NCI-H526 treated with DMSO at 0.1 percent for 48 hours (cell line): ENCODE measurements at places on chromosomes 2 and 18.

GRCh38 chr2:165601928-165602521 is 132.5 kb downstream of the CSRNP3 start:
- no peak for DNase-seq

DNA sequence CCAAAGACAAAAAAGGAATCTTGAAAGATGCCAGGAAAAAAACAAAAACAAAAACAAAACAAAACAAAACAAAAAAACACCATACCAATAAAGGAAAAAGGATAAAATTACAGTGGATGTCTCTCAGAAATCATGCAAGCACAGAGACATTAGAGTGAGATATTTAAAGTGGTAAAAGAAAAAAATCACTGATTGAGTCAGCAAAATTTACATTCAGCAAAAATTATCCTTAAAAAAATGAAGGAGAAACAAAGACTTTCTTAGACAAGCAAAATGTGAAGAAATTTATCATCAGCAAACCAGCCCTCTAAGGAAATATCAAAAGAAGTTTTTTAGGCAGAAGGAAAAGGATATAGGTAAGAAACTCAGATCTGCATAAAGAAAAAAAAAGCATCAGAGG is 10.2 kb upstream of the GKN1 start:
- DNase-seq: no peak

DNA sequence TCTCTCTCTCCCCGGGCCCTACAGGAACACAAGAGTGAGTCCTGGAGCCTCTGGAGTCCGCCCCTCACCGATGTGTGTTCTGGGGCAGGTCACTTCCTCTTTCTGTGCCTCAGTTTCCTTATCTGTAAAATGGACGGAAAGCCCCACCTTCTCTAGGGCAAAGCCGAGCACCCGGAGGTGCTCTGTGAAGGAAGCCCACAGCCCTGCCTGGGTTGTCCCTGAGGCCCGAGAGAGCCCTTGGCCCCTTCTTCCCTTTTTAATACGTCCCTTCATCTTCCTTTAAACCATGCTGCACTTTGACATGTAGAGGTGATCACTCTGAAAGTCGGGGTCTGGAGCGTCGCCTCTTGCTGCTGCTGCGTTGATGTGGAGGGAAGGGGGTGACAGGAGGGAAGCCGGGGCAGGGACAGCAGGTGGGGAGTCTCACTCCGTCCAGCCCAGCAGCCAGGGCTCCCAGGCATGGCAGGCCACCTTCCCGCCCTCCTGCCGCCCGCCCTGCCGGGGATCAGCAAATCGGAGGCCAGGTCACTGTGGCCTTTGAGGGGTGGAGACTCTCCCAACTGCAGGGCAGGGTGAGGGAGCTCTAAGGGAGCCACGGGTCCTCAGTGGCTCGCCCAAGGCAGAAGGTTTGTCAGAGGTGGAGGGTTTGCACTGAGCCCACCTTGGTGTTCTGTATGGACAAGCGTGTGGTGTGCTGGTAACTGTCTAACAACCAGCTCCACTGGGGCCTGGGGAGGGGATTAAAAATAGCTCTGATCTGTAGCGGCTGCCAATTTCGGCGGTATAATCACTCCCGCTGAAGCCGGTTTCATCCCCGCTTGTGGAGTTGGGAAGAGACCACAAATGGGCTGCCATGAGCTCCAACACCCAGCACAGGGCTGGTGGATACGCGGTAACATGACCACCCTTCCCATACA is 135.9 kb upstream of the ID2 start:
- DNase-seq: no peak

- no peak for DNase-seq
Measured at GRCh38 chr2:105821428-105822125, 76.9 kb downstream of the NCK2 start.

- DNase-seq: no peak
Measured at GRCh38 chr2:226220511-226220910, 579.1 kb downstream of the IRS1 start.

DNA sequence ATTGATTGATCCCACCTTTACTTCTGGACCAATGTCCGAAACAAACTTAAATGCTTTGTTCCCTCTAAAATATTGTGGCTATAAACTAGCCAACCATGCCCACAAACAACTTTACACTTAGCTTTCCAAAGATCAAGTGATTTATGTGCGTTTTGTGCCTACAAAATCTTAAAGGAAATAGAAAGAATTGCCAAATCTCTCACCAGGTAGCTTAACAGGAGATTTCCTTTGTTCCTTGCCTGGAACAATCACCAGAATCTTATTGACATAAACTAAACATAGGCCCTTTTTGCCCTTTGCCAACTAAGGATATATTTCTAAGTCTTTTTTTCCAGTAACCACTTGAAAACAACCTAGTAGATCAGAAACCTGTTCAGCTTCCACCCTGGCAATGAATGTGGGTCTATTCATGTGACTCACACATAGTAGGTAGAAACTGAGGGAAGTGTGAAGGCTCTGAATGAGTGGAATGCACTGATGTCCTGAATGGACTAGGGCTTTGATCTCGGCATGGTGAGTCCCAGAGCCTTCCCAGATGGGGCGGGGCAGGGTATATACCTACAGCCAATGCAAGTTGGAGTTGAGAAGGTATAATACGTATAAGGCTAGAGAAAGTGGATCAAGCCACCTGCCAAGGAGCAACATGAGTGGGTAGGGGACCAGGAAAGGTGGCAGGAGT is 94.6 kb upstream of the PPP1CB start:
- DNase-seq: no peak

- no peak for DNase-seq
Measured at GRCh38 chr2:69017080-69017479, 4.1 kb downstream of the ANTXR1 start.

DNA sequence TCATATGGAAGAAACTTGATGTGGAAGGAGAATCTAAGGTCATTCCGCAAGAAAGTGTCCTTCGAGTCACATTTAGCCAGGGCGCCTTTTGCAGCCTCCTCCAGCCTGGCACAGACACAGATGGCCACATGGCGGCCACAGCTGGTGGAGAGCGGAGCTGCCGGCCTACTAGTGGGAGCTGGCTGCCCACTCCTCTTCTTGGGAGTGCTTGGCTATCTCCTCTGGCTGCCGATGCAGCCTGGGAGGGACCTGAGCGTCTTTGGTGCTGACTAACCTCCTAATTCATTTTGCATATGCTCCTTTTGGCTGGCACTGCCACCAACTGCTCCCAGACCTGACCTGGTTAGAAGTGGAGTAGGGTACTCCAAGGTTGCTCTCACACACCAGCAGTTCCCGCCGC is 199.3 kb upstream of the MYT1L start:
- no peak for DNase-seq

DNA sequence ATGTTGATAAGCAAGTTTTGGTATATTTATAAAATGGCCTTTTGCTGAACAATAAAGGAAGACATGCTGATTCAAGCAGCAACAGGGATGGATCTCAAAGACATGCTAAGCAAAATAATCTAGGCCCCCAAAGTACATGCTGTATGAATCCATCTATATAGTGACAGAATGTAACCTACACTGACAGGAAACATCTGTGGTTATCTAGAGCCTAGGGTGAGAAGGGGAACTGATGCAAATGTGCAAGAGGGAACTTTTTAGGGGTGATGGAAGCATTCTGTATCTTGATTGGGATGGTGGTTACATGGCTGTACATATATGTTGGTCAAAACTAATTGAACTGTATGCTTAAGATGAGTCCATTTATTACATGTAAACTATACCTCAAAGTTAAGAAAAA is 24.2 kb downstream of the CNRIP1 start:
- DNase-seq: no peak

- DNase-seq: peak; percentile 16
Measured at GRCh38 chr2:21412944-21413443, 289.2 kb downstream of the TDRD15 start.

- peak; percentile 53 for DNase-seq
Measured at GRCh38 chr2:148989882-148990493, 48.5 kb upstream of the LYPD6B start.

DNA sequence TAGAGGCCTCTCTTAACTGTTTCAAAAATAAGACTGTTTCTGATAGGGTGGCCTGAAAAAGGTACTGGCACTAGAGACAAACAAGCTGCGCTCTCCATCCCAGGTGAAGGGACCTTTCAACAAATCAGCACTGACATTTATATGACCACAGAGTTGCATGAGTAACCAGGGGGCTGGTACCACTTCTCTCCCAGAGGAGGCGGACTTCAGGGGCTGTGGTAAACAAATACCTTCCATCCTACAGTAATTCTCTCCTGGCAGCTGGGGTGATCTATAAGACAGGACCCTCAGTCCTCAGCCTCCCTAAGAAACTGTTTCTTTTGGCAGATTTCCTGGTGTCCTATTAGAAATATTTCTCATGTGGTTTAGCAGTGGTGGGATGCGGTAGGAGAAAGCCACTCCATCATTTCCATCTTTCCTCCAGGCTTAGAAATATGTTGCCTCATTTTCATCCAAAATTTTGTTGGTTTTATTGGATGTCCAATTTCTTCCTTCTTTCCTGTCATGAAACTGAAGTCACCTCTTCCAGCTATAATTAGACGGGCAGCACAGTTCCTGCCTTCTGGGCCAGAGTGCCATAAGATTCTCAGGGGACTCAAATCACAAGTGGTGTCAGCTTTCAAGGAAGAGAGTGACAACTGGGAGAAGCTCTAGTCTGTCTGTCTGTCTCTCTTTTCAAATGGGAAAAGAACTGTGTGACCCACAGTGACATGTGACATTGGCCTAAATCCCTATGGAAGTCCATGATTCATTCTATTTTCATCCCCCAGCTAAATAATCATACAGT is 96.4 kb downstream of the CYRIA start:
- no peak for DNase-seq

GRCh38 chr2:120251078-120251477 is 1.6 kb upstream of the RALB start:
- DNase-seq: no peak

- DNase-seq: no peak
Measured at GRCh38 chr2:46367286-46367685, 70.1 kb downstream of the EPAS1 start.

DNA sequence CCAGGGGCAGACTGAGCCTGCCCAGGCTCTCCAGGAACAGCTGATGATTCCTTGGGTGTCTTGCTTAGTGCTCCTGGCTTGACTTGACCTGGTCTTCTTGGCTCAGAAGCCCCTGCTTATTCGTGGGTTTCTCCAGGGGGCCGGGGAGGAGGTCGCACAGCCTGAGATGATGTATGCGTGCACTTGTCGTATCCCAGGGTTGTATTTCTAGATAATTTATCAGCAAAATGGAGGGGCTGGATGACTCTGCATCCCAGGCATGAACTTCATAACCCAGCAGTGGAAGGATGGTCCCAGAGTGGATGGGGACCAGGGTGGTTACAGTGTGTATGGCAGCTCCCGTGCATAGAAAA is 25.2 kb downstream of the IMPA2 start:
- DNase-seq: no peak

GRCh38 chr2:55089726-55090125 is 39.5 kb upstream of the RTN4 start:
- no peak for DNase-seq

DNA sequence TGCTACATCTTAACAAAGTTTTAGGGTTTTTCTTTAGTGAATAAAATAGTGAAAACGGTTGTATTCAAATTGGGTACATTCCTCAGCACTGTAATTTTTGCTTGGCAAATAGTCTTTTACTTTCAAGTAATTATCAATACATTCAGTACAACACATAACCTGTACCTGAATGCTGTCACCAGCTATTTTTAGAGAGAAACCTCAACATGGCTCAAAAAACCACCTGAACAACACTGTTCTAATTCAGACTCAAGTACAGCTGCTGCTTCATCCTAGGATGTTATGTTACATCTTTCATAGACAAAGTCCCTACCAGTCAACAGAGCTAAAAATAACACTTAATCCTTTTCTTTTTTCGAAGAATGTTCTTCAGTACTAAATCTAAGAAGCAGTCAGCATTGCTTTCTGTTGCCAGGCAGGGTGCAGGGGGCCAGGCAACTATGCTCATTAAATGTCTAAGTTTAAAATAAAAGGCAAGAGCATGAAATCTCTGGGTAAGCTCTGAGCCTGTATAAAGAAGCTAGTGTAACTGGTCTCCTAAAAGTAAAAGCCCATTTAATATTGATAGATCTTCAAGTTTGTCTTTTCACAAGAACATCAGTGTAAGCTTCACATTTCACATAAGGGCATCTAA is 20.5 kb downstream of the PDIA6 start:
- no peak for DNase-seq

GRCh38 chr18:76467371-76468190 is 27.5 kb downstream of the ZNF516 start:
- no peak for DNase-seq

DNA sequence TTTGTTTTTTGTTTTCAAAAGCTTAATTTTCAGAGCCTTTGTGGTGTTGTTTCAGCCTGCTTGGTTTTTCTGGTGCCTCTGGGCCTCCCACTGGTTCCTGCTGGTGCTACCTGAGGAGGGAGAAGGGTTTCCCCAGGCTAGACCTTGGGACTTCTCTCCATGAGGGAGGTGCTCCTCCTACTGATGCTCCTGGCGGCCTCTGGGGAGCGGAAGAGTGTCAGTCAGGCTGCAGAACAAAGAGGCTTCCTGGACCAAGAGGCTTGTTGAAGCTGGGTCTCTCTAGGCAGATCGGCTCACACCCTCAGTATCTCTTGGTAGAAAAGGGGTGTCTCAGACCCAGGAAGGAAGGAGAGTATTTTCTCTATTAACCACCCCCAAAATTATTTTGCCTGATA is 32.2 kb downstream of the RFX8 start:
- DNase-seq: no peak

DNA sequence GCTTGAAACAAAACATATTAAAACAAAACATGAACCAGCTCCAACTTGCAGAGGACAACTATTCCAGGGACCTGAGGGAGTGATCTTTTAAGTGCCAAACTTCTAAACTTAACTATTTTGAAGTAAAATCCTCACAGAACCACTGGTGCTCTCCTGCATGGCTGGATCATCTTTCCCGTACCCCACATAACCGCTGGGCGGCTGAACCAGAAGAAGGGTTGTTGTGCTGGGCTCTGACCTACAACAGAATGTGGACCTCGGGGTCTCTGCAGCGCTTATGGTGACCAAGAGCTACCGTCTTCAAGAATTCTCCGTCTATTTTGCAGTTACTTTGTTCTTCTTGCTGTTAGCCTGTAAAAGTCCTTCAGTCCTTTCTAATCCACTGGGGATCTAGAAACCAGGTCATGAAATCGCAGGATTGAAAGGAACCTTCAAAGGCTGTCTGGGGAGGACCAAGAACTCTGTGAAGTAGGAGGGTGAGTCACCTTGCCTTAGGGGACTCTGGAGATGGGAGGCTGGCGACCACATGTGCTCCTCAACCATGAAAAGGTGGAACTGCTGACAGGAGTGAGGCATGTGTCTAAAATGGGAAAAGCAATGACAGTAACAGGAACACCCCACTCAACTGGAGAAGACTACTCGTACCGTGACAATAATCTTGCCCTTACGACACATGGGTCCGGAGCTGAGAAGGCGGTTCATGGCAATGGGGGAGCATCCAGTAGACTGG is 46.6 kb downstream of the HDLBP start:
- no peak for DNase-seq

- DNase-seq: peak; percentile 33
Measured at GRCh38 chr18:45722899-45723298, 1.1 kb upstream of the SLC14A1 start.

GRCh38 chr2:144509879-144510221 is 10.1 kb downstream of the ZEB2 start:
- DNase-seq: no peak

GRCh38 chr2:147082850-147083522 is 761.8 kb upstream of the ACVR2A start:
- peak; percentile 52 for DNase-seq
